ENCODE measurements at places on chromosomes 16 and 17.

DNA sequence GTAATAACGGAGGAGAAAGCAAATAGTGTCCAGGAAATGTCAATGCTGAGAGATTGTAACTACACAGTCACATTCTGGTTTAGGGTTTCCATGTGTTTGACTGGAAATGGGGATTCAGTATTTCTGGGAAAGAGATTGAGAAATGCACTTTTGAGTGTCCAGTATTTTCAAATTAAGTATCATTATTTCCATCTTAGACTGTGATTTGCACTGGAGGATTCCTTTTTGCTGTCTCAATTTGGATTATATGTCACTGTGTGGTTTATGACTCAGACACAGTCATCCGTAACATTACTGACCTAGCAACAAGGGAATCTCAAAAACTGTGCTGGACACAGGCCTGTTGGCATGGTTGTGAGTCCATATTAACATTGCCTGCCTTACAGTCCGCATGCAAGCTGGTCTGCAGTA is 681.4 kb downstream of the CDH11 start:
- DNase-seq = no peak

DNA sequence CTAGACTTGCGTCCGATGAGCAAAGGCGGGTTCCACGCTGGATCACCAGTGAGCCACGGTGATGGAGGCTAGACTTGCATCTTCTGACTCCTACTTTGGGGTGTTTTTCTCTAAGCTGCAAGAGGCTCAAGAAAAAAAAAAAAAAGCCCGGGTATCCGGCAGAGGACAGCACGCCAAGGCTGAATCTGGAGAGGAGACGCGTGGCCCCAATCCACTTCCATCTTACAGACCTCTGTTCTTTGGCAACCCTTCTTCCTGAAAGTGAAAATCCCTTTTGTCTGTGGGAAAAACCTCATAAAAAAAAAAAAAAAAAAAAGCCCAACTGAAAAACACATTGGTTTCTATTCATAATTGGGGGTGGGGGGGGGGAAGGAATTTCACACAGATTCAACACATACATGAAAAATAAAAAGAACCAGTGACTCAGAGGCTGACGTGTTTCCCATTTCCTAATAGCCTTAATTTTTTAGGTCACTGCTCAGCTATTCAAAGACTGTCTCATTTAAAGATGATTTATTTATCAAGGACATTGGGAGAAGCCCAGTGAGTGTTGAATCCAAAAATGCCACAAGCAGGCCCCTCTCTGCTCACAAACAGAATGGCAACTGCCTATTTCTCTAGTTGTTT is 258.3 kb downstream of the FOXL1 start:
- DNase-seq = no peak

- DNase-seq = no peak
Measured at GRCh38 chr17:2800367-2800766, 4.1 kb downstream of the RAP1GAP2 start.

GRCh38 chr16:3951861-3952736 is 71.6 kb upstream of the CREBBP start:
- DNase-seq = no peak

DNA sequence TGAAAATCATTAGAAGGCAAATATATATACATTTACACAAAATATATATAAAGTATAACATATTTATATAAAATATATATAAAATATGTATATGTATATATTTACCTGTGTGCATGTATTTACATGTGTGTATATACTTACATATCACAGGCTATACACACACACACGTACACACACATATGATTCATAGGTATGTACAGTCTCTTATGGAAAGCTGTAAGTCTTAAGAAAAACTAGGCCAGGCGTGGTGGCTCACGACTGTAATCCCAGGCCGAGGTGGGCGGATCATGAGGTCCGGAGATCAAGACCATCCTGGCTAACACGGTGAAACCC is 14.7 kb downstream of the TOM1L2 start:
- DNase-seq = no peak

- no peak for DNase-seq
Measured at GRCh38 chr17:79814127-79814973, 17.5 kb upstream of the CBX8 start.

DNA sequence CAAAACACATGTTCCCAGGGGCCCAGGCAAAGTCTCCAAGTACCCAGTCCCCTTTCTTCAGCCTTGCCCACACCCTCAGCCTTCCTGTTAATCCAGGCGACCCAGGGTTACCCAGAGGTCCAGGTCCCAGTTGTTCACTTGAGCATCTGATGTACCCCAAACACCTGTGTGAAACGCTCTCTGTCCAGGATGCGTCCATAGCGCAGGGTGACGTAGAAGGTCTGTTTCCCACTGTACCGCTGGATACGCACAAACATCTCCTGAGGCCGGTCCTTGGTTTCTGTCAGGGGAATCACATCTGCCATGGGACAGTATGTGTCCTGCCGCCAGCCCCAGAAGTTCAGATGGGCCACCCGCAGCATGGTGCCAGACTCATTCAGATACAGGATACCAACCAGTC is 1.6 kb downstream of the TMEM186 start:
- DNase-seq = no peak

- DNase-seq = no peak
Measured at GRCh38 chr17:4340914-4341615, 25.4 kb downstream of the UBE2G1 start.
